Activated naive CD4-positive, alpha-beta T cell treated with anti-CD3 and anti-CD28 coated beads, Interleukin-2, amount 10 ng/mL, durations not matched to agents 7 days and 5 days (primary cell): ENCODE measurements at places on chromosomes 1 and 21.

DNA sequence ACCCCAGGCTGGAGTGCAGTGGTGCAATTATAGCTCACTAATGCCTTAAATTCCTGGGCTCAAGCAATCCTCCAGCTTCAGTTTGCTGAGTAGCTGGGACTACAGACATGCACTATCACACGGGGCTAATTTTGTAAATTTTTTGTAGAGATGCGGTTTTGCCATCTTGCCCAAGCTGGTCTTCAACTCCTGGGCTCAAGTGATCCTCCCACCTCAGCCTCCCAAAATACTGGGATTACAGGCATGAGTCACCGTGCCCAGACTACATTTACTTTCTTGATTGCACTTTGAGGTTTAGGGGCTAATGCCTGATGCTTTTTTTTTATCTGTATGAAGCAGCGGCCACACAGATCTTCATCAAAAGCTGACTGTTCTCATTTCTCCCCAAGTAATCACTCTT, 124.6 kb downstream of the KIF26B start:
- no peaks in the 10 kb centered on the region for H3K4me1 ChIP-seq
- no peak overlapping the region for H3K4me3 ChIP-seq
- H3K27ac ChIP-seq = no peak overlapping the region
- no peaks in the 10 kb centered on the region for H3K36me3 ChIP-seq
- no peaks in the 10 kb centered on the region for H3K27me3 ChIP-seq
- no peak for DNase-seq

DNA sequence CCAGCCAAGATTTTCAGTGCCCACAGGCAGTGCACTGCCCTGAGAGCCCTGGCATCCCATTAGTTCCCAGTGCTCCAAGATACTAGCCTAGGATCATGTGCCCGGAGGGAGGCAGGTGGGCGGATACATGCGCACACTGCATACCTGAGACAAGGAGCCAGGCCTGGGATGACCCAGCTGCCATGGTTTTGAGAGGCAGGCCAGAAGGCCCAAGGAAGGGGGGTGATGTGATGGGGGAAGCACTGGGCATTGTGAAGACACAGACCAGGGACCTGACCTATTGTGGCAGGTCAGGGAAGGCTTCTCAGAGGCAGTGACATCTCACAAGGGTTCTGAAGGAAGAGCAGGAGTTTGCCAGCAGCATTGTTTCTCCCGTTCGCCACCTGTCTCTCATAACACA, 3.6 kb downstream of the ZC3H12A start:
- no peak for DNase-seq
- peaks cover 69% of the 10 kb centered on the region for H3K36me3 ChIP-seq
- peak overlapping the region; percentile 99 for H3K27ac ChIP-seq
- peak overlapping the region; percentile 97 for H3K4me3 ChIP-seq
- H3K27me3 ChIP-seq = no peaks in the 10 kb centered on the region
- peaks cover 58% of the 10 kb centered on the region for H3K4me1 ChIP-seq

- H3K36me3 ChIP-seq = no peaks in the 10 kb centered on the region
- H3K4me1 ChIP-seq = no peaks in the 10 kb centered on the region
- no peak for DNase-seq
- no peak overlapping the region for H3K27ac ChIP-seq
- H3K27me3 ChIP-seq = peaks cover 5% of the 10 kb centered on the region
These were observed 122.2 kb downstream of the NOS1AP start for GRCh38 chr1:162191396-162192305.

GRCh38 chr1:5481889-5482288, 510.3 kb downstream of the NPHP4 start:
- H3K36me3 ChIP-seq = no peaks in the 10 kb centered on the region
- H3K27me3 ChIP-seq = peaks cover 12% of the 10 kb centered on the region
- H3K4me3 ChIP-seq = no peak overlapping the region
- peak; percentile 57 for DNase-seq
- peaks cover 5% of the 10 kb centered on the region for H3K4me1 ChIP-seq

DNA sequence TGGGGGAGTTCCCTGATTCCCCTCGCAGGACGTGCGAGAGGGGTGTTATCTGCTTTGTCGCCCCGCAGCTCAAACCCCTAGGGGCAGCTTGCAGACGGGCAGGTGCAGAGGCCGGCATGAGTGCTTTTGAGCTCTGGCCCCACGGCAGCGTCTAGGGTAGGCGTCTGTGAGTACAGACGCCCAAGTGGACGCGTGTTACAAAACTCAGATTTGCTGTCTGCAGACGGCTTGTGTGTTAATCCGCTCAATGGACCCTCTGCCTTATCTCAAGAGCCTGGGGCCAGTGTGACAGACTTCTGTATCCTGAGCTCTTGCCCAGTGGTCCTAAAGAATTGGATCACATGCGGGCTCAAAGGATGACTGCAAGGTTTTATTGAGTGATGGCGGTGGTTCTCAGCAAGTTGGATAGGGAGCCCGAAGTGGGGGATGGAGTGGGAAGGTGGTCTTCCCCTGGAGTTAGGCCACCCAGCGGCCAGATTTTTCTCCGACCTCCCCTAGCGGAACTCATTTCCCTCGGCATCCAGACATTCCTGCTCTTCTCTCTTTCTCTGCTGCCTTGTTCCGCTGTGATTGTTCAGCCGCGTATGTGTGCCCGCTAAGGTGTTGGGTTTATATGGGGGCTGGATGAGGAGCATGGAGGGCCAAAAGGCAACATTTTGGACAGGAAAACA, 9.4 kb downstream of the CFHR4 start:
- no peaks in the 10 kb centered on the region for H3K36me3 ChIP-seq
- no peaks in the 10 kb centered on the region for H3K4me1 ChIP-seq
- no peak for DNase-seq
- no peak overlapping the region for H3K4me3 ChIP-seq
- H3K27ac ChIP-seq = no peak overlapping the region
- peaks cover 9% of the 10 kb centered on the region for H3K27me3 ChIP-seq
